ENCODE measurements at places on chromosomes 2 and 18. TPM values are rescaled to one million over a fixed set of nuclear protein-coding genes. Genes with fewer than 3 reads are reported as not detected.

FSIP2 gene
- total RNA-seq, result not detected

PPP4R1 gene
- 31.7 TPM for total RNA-seq

DNA sequence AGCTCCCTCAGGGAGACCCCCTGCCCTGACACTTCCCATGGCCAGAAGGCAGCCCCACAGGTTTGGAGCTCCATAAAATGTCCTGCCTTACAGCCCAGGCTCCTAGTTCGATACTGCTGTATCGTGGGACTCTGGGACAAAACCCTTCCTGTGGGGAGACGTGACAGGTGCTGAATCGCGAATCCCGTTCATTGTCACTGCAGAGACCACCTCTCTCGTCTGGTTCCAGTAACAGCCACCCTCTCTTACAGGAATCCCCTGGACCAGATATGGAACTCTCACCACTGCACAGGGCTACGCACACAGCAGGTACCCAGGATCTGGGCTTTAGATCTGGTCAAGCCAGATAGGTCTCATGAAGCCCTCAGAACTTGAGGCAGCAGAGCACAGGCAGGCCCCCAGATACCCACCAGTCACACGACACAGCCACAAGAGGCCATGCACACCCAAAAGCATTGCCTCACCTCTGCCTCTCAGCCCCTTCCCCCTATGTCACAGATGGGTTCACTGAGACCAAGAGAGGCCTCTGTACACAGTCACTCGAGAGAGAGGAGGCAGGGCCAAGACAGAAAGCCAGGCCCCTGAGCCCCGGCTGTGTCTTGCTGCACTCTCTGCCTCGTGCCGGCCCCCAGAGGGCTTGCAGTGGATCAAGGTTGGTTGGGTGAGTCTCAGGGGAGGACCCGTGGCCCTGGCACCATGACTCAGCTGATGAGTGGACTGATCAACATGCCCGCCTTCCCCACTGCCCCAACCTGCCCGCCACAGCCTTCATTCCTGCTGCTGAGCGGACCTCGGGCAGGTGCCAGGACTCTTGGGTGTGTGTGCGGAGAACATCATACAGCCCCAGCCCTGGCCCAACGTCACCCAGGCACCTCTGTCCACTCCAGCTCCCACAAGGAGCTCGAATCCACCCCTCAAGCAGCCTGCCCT is 7.6 kb downstream of the SDC1 start:
- no peak for DNase-seq

DNA sequence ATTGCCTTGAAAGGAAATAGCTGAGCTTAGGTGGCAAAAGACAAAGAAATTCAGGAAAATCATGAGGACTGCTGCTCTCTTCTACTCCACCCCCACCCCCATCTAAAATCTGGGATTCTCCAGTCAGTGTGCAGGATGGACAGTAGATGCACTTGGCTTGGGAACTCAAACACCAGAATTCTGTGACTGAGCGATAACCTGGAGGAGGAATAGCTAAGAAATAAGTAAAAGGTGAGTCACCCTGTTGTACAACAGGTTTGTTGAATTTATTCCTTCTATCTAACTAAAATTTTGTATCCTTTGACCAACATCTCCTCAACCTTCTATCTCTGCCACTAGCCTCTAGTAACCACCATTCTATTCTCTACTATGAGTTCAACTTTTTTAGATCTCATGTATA is 1029.9 kb upstream of the ACVR2A start:
- DNase-seq, result no peak

- DNase-seq, result no peak
Measured at GRCh38 chr2:233085037-233085838, 25.1 kb downstream of the INPP5D start.

Measured in activated CD8-positive, alpha-beta T cell treated with anti-CD3 and anti-CD28 coated beads for 36 hours (primary cell).